Activated naive CD4-positive, alpha-beta T cell treated with Interleukin-2 at 50 U/mL for 16 hours (primary cell): ENCODE measurements at places on chromosomes 7 and 10.

DNA sequence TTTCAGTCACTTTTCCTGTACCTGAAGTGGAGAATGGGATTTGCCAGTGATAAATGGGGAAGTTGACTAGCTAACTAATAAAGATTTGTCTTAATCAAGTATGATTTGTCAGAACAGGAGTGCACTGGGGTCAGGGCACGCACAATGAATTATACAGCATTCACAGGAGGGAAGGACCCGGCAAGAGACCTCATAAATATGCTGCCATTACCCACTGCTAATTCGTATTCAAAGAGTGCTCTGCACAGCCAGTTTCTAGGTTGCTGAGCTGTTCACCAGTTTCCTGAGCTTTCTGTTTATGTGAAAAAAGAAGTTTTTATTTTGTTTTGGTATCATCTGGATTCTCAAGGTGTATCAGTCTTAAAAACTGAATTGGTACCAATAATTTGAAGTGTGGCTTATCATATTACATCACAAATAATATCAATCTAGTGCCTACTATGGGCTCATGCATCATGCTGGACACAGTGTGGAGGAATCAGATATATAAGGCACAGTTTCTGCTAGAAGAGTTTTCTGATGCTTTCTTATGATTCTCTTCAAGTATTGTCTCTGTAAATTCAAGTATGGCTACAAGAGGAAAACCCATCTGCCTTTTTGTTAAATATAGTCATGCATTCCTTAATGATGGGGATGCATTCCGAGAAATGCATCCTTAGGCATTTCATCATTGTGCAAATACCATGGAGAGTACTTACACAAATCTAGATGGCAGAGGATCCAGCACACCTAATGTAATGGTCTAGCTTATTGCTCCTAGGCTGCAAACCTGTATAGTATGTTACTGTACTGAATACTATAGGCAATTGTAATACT lies 202.2 kb downstream of the VTI1A start:
- no peak for DNase-seq

- DNase-seq = no peak
These were observed 15.4 kb upstream of the SDK1 start for GRCh38 chr7:3285652-3286051.

GRCh38 chr10:93150990-93151547 lies 77.4 kb downstream of the CYP26A1 start:
- no peak for DNase-seq

GRCh38 chr10:11823989-11824346 lies 812 bp downstream of the PROSER2 start:
- no peak for DNase-seq

GRCh38 chr10:103933557-103934121 lies 15.7 kb upstream of the STN1 start:
- DNase-seq = no peak

DNA sequence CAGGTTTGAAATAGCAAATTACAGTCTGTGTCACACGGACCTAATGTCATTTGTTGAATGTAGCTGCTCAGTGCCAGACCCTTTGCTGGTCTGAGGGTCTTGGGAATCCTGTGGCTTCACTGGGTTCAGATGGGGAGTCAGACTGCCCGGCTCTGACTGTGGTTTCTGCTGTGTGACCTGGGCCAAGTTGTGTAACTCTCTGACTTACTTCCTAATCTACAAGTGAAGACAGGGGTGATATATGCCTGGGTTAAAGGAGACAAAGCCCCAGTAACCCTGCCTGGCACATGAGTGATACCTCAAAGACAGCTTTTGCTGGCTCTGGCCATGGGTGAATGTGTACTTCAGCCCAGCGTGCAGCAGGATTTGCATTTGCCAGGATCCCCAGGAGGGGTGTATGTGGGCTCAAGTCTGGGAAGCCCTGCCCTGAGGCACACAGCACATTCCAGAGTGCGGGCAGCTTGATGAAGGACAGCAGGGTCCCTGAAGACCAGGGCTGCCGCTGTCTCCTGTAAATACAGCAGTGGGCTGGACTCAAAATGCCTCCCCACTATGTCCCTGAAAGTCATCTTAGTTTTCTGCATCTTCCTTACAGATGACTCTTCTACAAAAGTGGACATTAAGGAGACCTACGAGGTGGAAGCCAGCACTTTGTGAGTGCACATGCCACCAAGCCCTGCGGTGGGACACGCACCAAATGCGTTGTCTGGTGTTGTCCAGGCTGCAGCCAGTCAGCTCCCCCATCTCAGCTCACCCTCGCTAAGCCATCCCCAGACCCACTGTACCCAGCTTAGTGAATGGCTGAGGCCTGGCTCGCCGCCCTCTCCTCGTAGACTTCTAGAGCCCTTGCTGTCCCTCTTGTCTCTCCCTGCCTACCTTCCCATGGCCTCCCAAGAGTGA lies 16.4 kb downstream of the NACAD start:
- DNase-seq = no peak

- DNase-seq = no peak
These were observed 243.1 kb downstream of the INHBA start for GRCh38 chr7:41459623-41460261.

DNA sequence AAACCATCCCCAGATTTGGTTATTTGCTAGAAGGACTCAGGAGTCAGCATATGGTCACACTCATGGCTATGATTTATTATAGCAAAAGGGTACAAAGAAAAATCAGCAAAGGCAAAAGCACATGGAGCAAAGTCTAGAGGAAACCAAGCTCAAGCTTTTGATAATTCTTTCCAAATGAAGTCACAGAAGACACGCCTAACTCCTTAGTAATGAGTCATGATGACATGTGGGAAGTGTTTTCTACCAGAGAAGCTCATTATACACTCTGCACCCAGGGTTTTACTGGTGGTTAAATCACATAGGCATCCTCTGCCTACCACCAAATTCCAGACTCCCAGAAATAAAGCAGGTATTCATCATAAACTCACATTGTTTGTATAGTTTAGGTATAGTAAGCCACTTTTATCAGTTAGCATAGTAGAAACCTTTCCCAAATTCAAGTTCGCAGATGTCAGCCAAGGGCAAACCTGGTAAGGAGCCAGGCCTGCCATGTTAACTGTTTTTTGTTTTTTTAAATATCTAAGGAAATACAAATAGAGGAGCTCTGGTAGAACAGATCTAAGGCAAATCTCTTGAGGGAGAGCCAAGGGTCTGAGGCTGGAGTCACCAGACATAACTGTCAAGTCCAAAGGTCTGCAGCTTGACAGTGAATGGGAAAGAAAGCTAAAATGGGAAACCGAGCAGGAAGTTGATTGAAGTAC lies 15.4 kb upstream of the HIBADH start:
- DNase-seq = no peak

GRCh38 chr10:119654540-119654939 lies 3.4 kb downstream of the BAG3 start:
- no peak for DNase-seq

GRCh38 chr10:44963772-44964633 lies 4.4 kb downstream of the RASSF4 start:
- no peak for DNase-seq

DNA sequence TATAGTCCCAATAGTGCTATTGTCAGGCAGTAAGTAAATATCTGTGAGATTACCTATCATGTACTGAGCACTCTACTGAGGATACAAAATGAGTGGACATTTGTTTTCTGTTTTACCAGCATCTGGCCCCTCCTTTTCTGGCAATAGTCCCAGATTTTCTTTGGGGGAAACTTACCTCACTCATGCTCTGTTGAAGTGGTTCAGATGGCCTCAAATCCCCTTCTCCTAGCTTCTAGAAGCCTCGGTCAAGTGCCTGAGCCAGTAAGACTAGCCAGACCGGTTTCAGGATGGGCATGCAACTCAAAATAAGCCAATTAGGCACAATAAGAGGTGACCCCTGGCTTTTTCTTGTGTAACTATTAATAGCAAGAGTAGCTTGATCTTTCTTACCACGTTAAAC lies 19.7 kb downstream of the TRDMT1 start:
- DNase-seq = no peak

DNA sequence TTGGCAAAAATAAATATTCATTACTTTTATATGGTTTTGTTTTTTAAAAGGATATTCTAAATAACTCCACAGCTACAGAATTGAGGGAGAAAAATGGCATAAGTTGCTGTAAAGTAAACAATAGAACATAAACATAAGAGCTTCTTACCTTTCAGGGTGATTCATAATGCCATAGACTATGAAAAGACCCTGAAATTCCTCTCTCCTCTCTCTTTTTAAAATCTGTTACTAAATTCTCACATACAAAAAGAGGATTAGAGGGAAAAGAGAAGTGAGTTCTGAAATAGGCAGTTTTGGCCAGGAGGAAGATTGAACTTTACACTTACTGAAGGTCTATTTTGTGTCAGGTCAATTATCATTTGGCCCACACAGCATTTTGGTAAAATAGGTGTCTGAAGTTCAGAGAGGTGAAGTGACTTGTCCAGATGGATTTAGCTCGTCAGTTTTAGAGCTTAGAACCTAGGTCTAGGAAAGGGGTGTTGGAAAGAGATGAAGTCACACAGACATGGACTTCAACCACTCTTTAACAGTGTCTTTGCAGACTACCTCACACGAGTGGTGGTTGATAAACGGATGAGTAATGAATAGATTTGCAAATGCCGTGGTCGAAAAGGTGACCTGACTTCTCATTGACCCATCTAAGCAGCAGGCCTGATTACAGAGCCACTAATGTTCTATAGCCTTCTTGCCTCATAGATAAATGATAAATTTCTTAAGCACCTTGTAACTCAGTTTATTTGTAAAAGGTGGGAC lies 190.6 kb upstream of the CCDC6 start:
- DNase-seq = no peak

DNA sequence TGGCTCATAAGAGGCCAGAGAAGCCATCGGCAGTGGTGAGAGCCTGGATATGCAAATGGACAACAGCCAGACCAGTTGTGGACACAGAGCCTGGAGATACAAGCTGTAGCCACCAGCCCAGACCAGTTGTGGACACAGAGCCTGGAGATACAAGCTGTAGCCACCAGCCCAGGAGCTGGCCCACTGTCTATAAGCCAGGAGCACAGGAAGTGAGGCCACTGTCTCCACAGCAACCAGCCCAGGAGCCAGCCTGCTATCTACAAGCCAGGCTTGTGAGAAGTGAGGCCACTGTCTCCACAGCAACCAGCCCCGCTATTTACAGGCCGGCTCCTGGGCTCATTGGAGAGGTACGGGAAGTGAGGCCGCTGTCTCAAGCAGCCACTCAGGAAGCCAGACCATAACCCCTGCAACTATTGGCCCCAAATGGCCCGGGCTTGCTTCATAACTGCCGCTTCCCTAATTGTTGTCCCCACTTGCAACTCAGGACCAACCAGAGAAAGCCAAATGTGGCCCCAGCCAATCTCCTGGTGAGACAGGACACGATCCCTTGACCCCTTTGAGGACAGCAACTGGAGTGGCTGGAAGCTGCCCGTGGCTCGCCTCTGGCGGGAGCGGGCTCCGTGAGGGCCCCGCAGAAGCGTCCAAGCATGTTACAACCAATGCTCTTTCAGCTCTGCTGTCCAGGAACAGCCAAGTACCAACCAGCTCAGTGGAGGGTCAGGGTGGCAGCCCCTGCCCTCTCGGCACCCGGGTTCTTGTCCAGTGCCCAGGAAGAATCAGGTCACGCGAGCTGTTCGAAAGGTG lies 44.1 kb upstream of the CNPY1 start:
- no peak for DNase-seq

DNA sequence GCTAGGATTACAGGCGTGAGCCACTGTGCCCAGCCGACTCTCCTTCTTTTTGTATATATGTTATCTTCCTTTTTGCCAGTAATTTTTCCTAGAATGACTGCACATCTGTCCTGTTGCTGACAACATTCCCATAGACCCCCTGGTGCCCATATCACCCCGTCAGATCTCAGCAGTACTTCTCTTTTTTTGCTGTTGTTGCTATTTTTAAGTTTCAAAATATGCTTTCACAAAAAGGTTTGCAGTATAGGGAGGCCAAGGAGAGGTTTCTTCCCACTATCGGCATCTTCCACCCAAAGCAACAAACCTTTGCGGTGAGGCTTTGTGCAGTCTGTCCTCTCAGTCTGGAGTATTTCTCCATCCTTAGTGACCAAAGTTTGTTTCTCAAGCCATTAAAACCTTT lies 23.1 kb downstream of the PIK3CG start:
- DNase-seq = no peak

- no peak for DNase-seq
These were observed 20.1 kb upstream of the TLX1 start for GRCh38 chr10:101110856-101111523.

DNA sequence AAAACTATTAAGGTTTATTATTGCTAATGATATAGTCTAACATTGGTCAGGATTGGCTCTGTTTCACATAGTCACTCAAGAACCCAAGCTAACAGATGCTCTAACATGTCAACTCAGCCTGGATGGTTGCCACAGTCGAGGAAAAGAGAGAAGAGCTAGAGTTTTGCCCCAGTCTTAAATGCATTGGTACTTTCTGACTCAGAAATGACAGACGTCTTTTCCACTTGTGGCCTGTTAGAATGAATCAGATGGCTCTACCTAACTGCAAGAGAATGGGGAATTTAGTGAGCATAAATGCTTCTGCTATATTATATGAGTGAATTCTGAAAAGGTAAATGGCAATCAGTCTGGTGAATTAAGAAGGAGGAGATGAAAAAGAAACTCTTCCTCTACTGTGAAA lies 13.9 kb downstream of the HECTD2 start:
- no peak for DNase-seq

GRCh38 chr10:58714409-58714808 lies 201.7 kb downstream of the BICC1 start:
- no peak for DNase-seq

GRCh38 chr7:128666200-128666599 lies 5.9 kb upstream of the GARIN1A start:
- DNase-seq = no peak

- no peak for DNase-seq
These were observed 81.9 kb upstream of the CAPZA2 start for GRCh38 chr7:116780521-116780920.

- no peak for DNase-seq
These were observed 432.1 kb upstream of the PCDH15 start for GRCh38 chr10:55233090-55233489.

DNA sequence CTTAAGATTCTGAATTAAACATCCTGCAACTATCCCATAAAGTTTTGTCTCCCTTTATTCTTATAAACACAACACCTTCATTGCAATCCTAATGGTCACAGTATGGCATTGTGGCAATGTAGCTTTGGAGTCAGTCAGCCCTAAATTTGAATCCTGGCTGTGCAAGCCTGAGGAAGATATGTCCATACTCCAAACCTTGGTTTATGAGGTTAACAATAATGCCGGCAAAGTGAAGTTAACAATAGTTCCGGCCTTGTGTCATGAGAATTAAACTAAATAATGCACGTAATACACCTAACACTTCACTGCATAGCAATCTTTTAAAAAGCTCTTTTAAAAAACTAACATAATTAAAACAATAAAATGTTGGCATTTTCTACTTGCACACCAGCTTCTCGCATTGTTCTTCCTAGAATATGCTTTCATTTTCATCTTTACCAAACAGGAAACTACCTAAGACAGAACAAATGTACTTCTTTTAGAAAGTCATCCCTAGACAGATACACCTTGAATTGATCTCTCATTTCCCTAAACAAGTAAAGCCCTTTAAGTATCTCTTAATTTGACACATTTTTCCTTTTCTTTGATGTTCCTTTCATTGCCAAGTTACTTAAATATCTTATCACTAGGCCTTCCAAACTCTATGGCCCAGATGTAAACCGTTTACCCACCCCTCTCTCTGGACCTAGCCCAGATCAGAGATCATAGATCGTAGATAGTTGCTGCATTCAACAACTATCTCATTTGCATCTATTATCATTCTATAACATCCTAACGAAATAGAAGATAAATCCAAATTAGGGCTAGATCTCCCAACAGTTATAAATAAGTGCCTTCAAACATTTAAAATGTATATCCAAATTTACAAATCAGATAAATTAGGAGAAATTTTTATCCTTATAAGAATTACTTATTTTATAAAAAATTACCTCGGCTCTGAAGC lies 66.7 kb downstream of the CREB3L2 start:
- no peak for DNase-seq
